Osteoblast (primary cell): ENCODE measurements at places on chromosomes 2 and 18. TPM values are rescaled to one million over a fixed set of nuclear protein-coding genes. Genes with fewer than 3 reads are reported as not detected.
A peak's percentile ranks its signal among the peaks of the same experiment; 100 is the strongest.

AQP12B gene
- not detected in 2 replicates for total RNA-seq

TUBA3E gene
- total RNA-seq = not detected in 2 replicates

UGT1A1 gene
- total RNA-seq = not detected in 2 replicates

XDH gene
- total RNA-seq = under 0.01 TPM in 2 replicates

R3HDM1 gene
- 12.3 and 13.3 TPM in 2 replicates for total RNA-seq

ACMSD gene
- total RNA-seq = not detected in 2 replicates

CPSF3 gene
- total RNA-seq = 34.5 and 38.4 TPM in 2 replicates

REG3A gene
- total RNA-seq = not detected in 2 replicates

RSAD2 gene
- total RNA-seq = 0.29 and 0.72 TPM in 2 replicates

KLHL41 gene
- total RNA-seq = 1.1 and 1.2 TPM in 2 replicates

- H3K4me1 ChIP-seq = no peaks in the 10 kb centered on the region
- H3K4me3 ChIP-seq = no peak overlapping the region
- no peak overlapping the region for H3K27ac ChIP-seq
- peaks cover 7% of the 10 kb centered on the region for H3K27me3 ChIP-seq
Observed at GRCh38 chr2:108998911-108999310, 9.9 kb upstream of the EDAR start.

DNA sequence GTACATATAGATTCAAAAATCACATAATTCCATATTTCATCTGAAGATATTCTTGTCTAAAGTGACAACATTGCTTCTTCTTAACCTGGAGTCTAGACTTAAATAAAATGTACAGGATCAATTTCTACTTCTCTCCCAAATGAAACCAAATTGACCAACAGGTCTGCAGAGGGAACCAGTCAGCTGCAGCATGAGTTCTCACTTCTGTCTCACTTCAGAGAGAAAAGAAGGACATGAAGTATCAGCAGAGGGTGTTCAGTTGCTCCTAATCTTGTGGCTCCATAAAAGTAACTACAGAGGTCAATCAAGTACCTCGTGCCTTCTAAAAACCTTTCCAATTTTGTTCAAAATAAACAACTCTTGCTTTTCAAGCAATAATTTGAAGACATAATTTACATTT, 47.2 kb upstream of the MAP2 start:
- no peaks in the 10 kb centered on the region for H3K27me3 ChIP-seq
- H3K36me3 ChIP-seq = no peaks in the 10 kb centered on the region
- no peak overlapping the region for H3K27ac ChIP-seq

DNA sequence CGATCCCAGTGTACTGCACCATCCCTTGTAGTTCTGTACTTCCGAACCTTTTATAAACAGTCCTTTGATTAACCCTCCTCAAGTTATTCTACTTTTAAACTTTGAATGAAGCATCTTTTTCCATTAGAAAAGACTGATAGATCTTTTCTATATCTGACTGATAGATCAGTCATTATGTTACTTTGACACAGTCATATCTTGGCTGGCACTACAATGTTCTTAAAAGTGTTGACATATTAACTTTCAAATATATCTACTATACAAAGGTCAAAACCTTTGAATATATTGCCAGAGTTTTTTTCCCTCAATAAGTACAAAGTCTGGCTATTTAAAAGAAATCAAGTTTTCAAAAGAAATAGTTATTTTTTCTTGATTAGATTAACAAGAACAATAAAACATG, 35.4 kb upstream of the NABP1 start:
- H3K27me3 ChIP-seq = no peaks in the 10 kb centered on the region
- H3K4me3 ChIP-seq = no peak overlapping the region
- no peak overlapping the region for H3K27ac ChIP-seq
- no peak for DNase-seq

- H3K4me3 ChIP-seq = no peak overlapping the region
- no peaks in the 10 kb centered on the region for H3K27me3 ChIP-seq
- no peak for DNase-seq
- no peak overlapping the region for H3K27ac ChIP-seq
- no peaks in the 10 kb centered on the region for H3K4me1 ChIP-seq
- no peaks in the 10 kb centered on the region for H3K36me3 ChIP-seq
Observed at GRCh38 chr2:209549589-209549988, 125.7 kb downstream of the MAP2 start.

DNA sequence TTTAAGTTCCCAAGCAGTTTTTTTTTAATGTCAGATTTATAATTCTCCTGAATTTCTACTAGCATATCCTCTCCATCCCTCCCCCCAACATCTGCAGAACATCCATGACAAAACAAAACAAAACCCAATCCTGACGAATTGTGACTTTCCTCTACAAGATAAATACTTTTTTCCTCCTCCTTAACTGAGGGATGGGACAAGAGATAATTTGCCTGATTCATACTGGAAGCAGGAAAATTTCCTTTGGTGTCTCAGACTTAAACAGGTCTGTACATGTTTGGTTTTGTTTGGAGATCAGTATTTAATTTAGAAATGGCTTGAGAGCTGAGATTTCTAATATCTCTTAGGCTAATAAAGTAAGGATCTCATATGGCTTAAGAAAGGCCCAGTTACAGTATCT, 2.2 kb downstream of the CAVIN2 start:
- no peaks in the 10 kb centered on the region for H3K36me3 ChIP-seq
- no peaks in the 10 kb centered on the region for H3K27me3 ChIP-seq
- H3K4me1 ChIP-seq = peaks cover 23% of the 10 kb centered on the region
- DNase-seq = no peak

DNA sequence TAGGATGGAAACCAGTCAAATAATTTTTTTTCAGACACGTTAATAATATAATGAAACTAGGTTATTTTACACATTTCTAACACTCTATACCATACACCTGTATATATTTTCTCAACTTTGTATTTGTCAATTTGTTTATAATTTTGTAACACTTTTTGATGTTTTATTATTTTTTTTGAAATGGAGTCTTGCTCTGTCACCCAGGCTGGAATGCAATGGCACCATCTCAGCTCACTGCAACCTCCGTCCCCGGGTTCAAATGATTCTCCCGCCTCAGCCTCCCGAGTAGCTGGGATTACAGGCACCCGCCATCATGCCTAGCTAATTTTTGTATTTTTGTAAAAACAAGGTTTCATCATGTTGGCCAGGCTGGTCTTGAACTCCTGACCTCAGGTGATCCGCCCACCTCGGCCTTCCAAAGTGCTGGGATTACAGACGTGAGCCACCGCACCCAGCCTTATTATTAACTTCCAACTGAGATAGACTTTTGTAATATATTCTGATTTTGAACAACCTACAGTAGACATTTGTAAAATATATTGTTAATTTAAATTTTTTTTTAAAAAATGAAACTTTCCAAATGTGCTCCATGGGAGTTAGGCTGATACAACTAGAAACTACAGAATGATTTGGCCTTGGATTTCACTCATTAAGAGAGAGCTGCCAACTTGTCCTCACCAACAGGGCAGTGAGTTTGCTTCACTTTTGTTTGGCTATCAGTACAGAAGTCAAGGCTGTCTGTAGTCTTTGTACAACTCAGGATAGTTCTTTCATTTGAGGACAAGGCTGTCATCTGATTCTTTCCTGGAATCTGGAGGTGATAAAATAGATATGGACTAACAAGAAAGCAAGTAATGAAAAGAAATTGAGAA, 33.9 kb upstream of the COBLL1 start:
- H3K27me3 ChIP-seq = no peaks in the 10 kb centered on the region
- no peak overlapping the region for H3K4me3 ChIP-seq
- no peak overlapping the region for H3K27ac ChIP-seq
- DNase-seq = no peak

- DNase-seq = no peak
- no peaks in the 10 kb centered on the region for H3K36me3 ChIP-seq
- peaks cover 3% of the 10 kb centered on the region for H3K27me3 ChIP-seq
- H3K27ac ChIP-seq = no peak overlapping the region
- peaks cover 9% of the 10 kb centered on the region for H3K4me1 ChIP-seq
Observed at GRCh38 chr18:59061914-59062642, 77.6 kb upstream of the SEC11C start.

- no peak overlapping the region for H3K27ac ChIP-seq
- H3K36me3 ChIP-seq = no peaks in the 10 kb centered on the region
- peaks cover 7% of the 10 kb centered on the region for H3K27me3 ChIP-seq
- H3K4me3 ChIP-seq = no peak overlapping the region
Observed at GRCh38 chr2:110869472-110870446, 137.4 kb downstream of the ACOXL start.

GRCh38 chr2:109660046-109660860, 46.1 kb downstream of the SOWAHC start:
- no peaks in the 10 kb centered on the region for H3K27me3 ChIP-seq
- H3K4me1 ChIP-seq = peaks cover 7% of the 10 kb centered on the region
- DNase-seq = peak; percentile 18
- no peak overlapping the region for H3K4me3 ChIP-seq
- H3K36me3 ChIP-seq = no peaks in the 10 kb centered on the region

- H3K27me3 ChIP-seq = no peaks in the 10 kb centered on the region
- peak; percentile 59 for DNase-seq
- peak overlapping the region; percentile 26 for H3K27ac ChIP-seq
- H3K4me3 ChIP-seq = no peak overlapping the region
- H3K4me1 ChIP-seq = peaks cover 4% of the 10 kb centered on the region
Observed at GRCh38 chr2:133658020-133658903, 90.0 kb upstream of the NCKAP5 start.

GRCh38 chr18:58042826-58043490, 1.1 kb upstream of the NEDD4L start:
- H3K4me1 ChIP-seq = peaks cover 17% of the 10 kb centered on the region
- DNase-seq = peak; percentile 45
- H3K27me3 ChIP-seq = peaks cover 30% of the 10 kb centered on the region
- H3K4me3 ChIP-seq = peak overlapping the region; percentile 80
- H3K27ac ChIP-seq = peak overlapping the region; percentile 19
- no peaks in the 10 kb centered on the region for H3K36me3 ChIP-seq

- H3K4me1 ChIP-seq = no peaks in the 10 kb centered on the region
- H3K27me3 ChIP-seq = no peaks in the 10 kb centered on the region
- H3K4me3 ChIP-seq = no peak overlapping the region
- DNase-seq = no peak
Observed at GRCh38 chr2:213104092-213104902, 47.1 kb downstream of the IKZF2 start.

GRCh38 chr2:72979896-72980295, 62.6 kb downstream of the EMX1 start:
- no peaks in the 10 kb centered on the region for H3K4me1 ChIP-seq
- no peak overlapping the region for H3K4me3 ChIP-seq
- H3K27me3 ChIP-seq = no peaks in the 10 kb centered on the region
- H3K27ac ChIP-seq = no peak overlapping the region
- DNase-seq = no peak

- H3K4me3 ChIP-seq = no peak overlapping the region
- no peak overlapping the region for H3K27ac ChIP-seq
- no peaks in the 10 kb centered on the region for H3K4me1 ChIP-seq
- DNase-seq = no peak
Observed at GRCh38 chr2:925309-925708, 25.3 kb upstream of the SNTG2 start.

GRCh38 chr2:226548732-226549131, 250.9 kb downstream of the IRS1 start:
- no peak overlapping the region for H3K4me3 ChIP-seq
- no peaks in the 10 kb centered on the region for H3K36me3 ChIP-seq
- no peak for DNase-seq

DNA sequence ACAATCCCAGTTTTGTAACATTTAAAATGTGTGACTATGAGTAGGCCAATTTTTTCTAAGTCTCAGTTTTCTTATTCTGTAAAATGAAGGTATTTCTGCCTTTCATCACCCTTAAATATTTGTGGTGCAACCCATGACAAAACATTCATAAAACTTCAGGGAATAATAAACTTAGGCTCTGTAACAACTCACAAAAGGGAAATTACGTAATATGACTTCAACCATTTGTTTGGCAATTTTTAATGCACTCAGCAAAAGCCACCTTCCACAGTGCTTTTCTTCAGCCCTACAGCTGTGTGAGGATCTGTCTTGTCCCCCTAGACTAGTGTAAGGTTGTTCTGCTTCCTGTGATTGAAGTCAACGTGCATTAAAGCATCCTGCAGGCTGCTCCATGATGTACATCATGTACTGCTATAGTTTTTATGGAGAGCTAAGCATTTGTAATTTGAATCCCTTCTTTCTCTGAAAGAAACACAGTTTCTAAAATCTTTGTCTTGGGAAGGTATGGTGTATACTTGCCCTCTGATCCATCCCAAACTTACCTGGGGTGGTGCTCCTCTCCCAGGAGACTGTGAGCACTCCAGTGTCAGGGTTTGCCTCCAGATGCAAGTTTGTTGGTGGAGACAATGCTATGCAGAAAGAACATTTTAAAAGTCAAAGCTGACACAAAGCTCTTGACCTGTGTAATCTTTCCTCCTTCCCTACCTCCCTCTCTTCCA, 39.1 kb downstream of the FN1 start:
- H3K36me3 ChIP-seq = peaks cover 95% of the 10 kb centered on the region
- peak overlapping the region; percentile 75 for H3K27ac ChIP-seq
- no peak for DNase-seq

DNA sequence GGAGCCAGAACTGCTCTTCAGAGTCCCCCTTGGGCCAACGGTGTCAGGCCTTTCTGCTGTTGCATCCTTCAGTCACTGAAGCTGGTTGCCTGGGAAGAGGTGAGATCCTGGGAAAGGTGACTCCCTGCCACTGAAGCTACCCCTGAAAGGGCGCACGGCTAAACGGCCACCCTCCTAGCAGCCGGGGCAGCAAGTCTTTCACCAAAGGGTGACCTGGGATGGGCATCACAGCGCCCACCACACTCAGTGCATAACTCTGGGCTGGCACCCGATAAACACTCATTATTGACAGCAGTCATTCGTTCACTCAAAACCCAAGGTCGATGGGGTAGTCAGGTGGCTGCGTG, 26.5 kb upstream of the FOSL2 start:
- peaks cover 6% of the 10 kb centered on the region for H3K4me1 ChIP-seq
- no peak for DNase-seq
- no peak overlapping the region for H3K27ac ChIP-seq
- H3K36me3 ChIP-seq = no peaks in the 10 kb centered on the region
- H3K4me3 ChIP-seq = no peak overlapping the region
- H3K27me3 ChIP-seq = no peaks in the 10 kb centered on the region

DNA sequence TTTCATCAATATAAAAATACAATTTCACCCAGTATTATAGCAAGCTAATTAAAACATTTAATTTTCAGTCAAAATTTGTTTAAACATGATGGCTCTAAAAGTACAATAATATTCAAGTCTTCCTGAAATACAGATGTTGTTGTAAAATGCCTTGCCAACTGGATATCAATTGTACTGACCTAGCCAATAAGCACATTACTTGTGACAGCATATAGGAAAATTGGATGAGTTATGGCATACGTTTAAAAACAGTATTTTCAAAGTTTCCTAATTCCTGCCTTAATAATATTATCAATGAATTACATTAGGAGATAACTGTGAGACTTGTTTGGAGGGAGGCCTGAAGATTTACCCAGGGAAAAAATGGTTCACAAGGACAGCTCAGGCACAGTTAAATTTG, 336.9 kb upstream of the CDH20 start:
- no peak for DNase-seq
- no peaks in the 10 kb centered on the region for H3K27me3 ChIP-seq
- no peak overlapping the region for H3K4me3 ChIP-seq
- no peak overlapping the region for H3K27ac ChIP-seq

- peaks cover 100% of the 10 kb centered on the region for H3K36me3 ChIP-seq
- peak overlapping the region; percentile 77 for H3K27ac ChIP-seq
- no peak overlapping the region for H3K4me3 ChIP-seq
- DNase-seq = no peak
- peaks cover 35% of the 10 kb centered on the region for H3K4me1 ChIP-seq
Observed at GRCh38 chr2:237326266-237327171, 87.4 kb downstream of the COL6A3 start.

GRCh38 chr2:109150559-109150958, 21.6 kb downstream of the SH3RF3 start:
- no peaks in the 10 kb centered on the region for H3K36me3 ChIP-seq
- no peaks in the 10 kb centered on the region for H3K27me3 ChIP-seq
- no peak overlapping the region for H3K4me3 ChIP-seq
- DNase-seq = no peak
- peaks cover 18% of the 10 kb centered on the region for H3K4me1 ChIP-seq
